HL-60 (cell line): ENCODE measurements at places on chromosomes 16 and 17.
A peak's percentile ranks its signal among the peaks of the same experiment; 100 is the strongest.

DNA sequence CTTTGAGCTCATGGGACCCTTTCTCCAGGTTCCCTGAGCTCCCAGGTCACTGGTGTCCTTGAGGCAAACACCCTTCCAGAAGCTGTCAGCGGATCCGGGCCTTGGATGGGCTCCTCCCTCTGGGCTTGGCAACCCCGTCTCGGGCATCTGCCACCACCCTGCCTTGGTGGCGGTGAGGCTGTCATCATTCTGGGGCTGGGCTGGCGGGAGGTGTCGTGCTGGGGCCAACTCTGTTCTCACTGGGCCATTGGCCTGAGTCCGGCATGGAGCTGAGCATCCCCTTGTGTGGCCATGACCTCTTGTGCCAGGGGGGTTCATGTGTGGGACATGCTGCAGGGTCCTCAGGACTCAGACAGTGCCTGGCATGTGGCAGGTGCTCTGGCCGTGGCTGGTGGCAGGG, 197.6 kb downstream of the LAT start:
- no peak for DNase-seq

DNA sequence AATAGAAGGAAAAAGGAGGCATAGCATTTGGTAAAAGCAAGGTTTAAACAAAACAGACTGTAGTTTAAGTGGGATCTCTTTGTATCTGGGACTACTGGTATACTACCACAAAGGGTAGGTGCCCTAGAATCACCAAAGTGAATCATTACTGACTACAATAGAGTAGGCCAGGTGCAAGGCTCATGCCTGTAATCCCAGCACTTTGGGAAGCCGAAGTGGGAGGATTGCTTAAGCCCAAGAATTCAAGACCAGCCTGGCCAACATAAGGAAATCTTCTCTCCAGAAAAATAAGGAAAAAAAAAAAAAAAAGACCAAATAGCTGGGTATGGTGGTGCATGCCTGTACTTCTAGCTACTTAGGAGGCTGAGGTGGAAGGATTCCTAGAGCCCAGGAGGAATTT, 60.8 kb upstream of the CORO6 start:
- no peak for DNase-seq

DNA sequence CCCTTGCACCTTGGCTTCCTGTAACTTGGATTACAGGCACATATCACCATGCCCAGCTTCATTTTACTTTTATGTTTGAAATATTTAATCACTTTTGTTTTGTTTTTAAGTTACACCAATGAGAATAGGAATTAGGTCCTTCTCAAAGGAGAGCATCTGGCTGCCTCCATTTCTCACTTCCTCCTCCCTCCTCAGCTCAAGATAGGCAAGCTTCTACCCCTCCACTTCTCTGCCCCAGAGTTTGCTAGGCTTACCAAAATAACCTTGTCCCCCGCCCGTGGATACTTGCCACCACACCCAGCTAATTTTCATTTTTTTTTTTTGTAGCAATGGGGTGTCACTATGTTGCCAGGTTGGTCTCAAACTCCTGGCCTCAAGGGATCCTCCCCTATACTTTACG, 17.9 kb downstream of the GABARAPL2 start:
- DNase-seq = no peak

GRCh38 chr17:21352221-21352980, 23.8 kb upstream of the KCNJ12 start:
- no peak for DNase-seq

GRCh38 chr17:2624292-2624731, 30.9 kb downstream of the PAFAH1B1 start:
- peak; percentile 12 for DNase-seq

- no peak for DNase-seq
Measured at GRCh38 chr17:40912486-40913210, 24.8 kb downstream of the KRT23 start.

DNA sequence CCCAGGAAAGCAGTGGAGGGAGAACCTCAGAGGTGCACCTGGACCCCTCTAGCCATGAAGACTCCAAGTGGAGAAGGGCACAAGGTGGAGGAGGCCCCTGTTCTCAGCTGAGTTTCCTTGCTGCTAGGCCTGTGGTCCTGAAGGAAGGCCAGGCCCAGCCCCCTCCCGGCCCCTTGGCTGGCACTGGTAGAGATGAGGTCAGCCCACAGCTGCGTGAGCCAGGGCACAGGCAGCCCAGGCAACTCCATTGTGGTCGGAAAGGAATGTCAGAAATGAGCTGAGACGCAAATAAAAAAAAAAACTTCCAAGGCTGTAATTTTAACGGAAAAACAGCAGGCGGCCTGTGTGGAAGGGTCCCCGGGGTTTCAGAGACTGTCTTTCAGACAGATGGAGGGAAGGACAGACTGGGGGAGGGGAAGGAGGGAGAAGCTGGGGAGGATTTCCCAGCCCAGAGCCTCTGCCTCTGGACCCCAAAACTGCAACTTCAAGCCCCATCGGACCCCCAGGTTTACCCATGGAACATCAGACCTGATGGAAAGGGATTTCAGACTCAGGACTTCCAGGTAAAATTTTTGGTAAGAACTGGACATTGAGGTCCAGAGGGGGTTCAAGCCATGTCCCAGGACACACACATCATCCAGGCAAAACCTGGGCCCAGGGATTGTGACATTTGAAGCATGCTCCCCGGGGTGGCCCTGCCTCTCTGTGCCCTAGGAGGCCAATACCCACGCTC, 25.6 kb upstream of the MRPS23 start:
- peak; percentile 65 for DNase-seq

DNA sequence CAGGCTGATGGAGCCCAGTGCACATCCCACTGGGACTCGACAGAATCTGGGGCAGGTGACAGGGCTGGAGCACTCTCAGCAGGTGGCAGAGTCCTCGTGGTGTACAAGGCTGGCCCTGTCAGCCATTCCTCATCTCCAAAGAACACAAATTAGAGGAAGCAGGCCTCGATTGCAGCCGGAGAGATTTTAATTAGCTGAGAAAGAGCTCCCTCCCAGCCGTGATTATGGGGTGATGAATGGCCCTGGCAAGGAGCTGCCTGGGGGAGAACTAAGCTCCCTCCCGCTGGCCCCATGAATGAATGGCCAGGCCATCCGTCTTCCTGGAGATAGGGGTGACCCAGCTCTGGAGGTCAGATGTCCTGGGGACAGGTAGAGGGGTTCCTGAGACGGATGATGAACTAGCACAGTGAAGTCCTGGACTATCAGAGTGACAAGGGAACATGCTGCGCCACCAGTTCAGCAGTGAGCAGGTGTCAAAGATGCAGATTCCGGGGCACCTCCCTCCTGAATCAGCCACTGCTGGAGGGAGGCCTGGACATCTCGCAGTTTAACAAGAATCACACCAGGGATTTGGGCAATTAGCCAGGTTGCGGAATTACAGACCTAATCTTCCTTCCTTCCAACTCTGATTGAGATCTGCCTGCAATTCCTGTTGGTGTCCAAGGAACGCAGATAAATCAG, 35.5 kb downstream of the PIMREG start:
- DNase-seq = no peak

- no peak for DNase-seq
Measured at GRCh38 chr16:58464047-58464915, 35.7 kb upstream of the NDRG4 start.

- DNase-seq = no peak
Measured at GRCh38 chr17:57403236-57403635, 146.9 kb downstream of the MSI2 start.

- no peak for DNase-seq
Measured at GRCh38 chr16:65312795-65313194, 190.9 kb upstream of the CDH11 start.

- DNase-seq = no peak
Measured at GRCh38 chr17:9645851-9646545, 681 bp downstream of the USP43 start.

- no peak for DNase-seq
Measured at GRCh38 chr16:67460168-67460567, 20.8 kb downstream of the ATP6V0D1 start.

GRCh38 chr16:22235839-22236745, 30.0 kb downstream of the EEF2K start:
- DNase-seq = no peak

DNA sequence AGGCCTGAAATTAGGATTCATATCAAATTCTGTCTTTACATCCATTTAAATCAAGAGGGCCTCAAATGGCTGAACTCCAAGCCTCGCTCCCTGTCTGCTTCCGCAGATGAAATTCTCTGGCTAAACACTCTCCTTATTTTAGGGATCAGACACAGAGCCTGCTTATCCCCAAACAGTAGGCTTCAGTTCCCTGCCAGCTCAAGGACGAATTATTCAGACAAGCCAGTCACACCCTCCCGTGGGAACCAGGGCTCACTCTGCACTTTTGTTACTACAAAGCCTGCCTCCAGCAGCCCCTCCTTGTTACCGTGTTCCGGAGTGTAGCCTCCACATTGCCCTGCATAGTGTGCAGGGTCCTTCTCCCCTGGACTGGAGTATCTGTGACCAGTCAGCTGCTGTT, 46.6 kb upstream of the LCMT1 start:
- DNase-seq = no peak

DNA sequence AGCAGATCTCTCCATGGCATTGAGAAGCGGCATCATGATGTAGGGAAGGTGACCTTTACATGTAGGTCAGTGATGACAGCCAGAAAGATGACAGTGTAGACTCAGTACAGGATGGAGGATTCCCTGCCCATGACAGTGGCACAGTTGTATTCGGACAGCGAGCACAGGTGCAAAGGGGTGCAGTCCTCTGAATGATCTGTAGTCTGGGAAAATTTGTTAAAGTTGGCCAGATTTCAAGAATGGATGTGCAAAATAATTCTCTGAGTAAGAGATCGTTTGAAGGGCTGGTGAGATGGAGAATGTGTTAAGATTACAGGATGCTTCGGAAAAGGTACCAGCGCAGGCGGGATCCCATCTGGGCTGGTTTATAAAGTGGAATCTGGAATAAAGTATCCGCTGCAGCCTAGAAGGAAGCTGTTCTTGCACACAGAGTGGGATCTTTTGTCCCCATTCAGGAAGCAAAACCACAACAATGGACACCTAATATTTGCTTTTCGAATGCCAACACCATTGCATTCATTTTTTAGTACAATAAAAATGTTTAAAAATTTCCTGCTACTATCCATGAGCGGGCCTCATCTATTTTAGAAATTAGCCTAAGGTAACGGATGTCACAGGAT, 101.2 kb downstream of the RPTOR start:
- DNase-seq = no peak

GRCh38 chr16:27640277-27640600, 90.3 kb downstream of the KATNIP start:
- no peak for DNase-seq

DNA sequence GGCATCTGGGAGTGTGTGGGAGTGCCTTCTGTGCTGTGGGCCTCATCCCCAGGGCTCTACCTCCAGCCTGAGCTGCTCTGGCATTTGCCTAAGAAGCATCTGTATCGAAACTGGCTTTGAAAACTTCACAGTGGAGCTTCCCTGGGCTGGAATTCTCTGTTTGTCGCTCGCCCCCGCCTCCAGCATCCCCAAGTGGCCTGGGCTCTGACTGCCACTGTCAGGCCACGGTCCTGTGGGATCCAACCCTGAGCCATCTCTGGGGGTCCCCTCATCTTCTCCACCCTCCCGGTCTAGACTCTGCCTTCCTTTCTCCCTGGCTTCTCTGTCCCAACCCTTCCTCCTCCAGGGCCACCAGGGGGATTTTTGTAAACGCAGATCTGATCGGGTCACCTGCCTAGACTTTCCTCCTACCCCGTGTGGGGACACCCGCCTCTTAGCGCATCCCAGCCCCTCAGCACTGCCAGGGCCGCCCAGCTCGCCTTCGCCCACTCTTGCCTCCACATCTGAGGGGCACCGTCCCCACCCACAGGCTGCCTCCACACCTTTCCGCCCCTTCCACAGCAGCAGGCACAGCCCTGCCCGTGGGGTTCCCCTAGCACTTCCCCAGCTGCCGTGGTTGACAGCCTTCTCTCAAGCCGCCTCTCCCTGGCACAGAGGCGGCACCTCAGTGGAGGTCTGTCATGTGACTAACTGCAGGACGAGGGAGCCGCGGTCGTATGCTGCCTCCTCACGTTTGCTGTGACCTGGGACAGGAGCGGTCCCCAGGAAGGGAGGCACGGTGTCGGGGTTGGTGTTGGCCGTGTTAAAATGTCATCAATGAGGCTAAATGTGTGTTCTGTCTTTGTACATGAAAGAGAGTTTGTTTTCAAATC, 12.0 kb downstream of the TBC1D24 start:
- peak; percentile 47 for DNase-seq

GRCh38 chr16:72987480-72987901, 60.4 kb downstream of the ZFHX3 start:
- no peak for DNase-seq

DNA sequence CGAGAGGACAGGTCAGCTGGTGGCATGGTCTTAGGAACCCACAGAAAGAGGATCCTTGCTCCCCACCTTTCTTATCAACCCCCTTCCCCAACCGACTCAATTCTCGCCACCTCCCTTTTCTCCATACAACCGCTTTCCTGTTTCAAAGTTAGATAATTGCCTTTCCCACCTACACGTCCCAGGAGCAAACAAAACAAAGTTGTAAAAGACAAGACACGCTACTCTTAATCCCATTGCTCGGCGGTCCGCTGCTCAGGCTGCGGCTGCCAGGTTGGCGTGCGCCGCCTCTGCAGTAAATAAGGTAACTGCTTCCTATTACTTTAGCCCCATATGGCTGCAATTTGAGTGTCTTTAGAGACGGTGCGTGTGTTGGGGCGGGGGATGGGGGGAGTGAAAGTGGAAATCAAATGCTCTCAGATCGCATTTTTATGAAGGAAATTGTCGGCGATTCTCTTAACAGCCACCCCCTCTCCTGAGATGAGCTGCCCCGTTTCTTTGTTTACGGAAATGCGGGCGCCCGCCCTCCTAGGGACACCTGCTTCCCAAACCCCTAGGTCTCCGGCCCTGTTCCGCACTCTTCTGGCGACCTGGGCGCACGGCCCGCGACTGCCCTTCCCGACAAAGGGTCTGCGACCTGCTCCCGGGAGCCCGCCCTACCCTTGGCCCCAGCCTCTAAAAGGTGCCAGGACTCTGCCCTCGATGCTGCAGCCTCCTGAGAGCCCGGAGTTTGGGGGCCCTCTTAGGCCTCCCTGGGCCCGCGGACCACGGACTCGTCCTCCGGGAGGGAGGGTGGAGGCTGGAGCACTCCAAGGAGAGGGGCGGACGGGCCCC, 3.7 kb upstream of the CBX8 start:
- no peak for DNase-seq

DNA sequence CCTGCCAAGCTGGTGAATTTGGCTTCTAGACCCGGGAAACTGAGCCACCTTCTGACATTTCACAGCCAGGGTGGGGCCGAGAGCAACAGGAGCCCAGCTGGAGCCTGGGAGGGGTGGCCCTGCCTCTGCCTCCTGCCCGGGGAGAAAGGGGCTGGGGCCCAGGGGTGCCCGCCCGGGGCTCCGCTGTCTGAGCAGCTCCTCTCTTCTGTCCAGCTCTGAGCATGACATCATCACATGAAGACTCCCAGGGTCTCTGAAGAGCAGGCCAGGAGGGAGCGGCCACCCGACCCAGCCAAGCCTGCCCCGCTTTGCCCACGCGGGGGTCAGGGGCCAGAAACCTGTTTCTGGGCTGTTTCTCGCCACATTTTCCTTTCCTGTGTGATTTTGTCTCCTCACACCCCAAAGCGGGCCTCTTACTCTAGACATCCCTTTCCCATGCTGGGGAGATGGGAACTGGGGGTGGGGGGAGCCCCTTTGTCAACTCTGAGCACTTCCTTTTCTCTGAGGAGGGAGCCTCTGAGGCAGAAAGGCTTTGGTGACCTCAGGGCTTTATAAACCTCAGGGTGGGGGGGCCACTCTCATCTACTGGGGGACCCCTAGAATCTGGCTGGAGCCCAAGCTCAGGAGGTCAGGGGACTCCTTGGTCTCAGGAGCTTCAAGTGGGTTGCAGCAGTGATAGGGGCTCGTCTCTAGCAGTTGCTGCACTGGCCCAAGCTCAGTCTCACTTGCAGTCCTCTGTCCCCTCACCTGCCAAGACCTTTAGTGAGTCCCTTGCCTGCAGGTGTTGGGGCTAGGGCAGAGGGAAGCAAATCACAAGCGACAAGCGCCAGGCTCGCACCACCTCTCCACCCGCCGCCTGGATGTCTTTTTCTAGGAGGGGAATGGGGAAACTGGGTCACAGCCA, 7.6 kb downstream of the UBALD2 start:
- no peak for DNase-seq
